ENCODE measurements at places on chromosomes 1 and 21.

DNA sequence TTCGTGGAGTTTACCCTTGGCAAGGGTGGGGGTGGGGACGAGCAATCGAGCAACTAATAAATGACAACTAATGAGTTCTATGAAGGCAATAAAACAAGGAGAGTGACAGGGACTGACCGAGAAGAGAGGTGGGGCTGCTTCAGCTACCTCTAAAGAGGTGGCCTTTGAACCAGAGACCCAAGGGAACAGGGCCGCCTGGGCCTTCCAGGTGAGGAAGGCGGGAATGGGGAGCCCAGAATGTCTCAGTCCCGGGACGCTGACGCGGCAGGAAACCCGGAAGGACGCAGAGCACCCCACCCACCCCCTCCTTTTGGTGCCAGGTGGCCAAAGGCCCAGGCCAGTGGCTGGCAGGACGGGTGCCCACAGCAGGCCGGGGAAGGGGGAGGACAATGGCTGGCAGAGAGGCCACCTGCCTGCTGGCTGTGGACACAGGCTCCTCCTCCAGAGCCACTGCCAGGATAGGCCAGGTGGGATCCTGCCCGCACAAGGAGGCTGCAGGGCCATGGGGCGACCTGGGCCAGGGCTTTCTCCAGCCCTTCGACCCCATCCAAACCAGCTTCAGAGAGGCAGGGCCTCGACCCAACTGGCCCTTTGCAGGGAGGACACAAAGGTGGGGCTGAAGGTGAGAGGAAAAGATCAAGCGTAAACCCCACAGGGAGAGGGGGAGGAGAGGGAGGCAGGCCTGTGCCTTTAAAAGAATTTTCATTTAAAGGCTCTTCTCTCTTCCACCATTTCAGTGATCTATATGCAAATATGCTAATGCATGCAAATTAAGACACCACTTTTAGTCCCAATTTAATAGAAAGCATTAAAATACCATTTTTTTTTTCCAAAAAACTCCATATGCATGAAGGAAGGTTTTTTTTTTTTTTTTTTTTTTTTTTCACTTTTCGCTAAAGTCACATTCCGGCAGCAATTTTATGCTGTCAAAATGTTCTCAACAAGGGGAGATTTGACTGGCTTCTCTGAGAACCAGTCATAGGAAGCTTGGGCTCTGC lies 58.1 kb downstream of the CASZ1 start:
- no peak for DNase-seq

GRCh38 chr1:78688697-78689096 lies 39.1 kb downstream of the IFI44 start:
- DNase-seq: no peak

DNA sequence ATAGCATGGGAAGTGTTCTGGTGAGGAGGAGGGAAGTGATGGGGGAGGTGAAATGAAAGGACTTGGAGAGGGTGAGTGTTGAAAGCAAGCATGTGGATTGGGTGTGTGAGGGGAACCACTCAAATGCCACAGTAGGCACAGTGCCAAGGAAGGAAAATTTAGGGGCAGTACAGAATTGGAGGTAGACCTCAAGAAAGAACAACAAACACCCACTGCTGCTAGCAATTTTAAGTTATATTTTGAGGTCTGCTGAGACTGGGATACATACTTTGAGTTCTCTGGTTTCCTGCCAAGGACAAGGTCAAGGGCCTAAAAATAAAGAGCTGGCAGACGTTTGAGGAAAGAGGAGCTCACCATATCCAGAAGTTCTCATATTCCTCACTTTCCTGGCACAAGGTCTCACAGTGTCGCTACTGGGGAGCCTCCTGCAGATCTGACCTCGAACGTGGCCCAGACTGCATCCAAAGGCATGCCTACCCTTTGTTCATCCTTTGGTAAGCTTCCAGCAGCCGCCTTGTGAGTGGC lies 104.0 kb downstream of the BRINP2 start:
- peak; percentile 73 for DNase-seq

DNA sequence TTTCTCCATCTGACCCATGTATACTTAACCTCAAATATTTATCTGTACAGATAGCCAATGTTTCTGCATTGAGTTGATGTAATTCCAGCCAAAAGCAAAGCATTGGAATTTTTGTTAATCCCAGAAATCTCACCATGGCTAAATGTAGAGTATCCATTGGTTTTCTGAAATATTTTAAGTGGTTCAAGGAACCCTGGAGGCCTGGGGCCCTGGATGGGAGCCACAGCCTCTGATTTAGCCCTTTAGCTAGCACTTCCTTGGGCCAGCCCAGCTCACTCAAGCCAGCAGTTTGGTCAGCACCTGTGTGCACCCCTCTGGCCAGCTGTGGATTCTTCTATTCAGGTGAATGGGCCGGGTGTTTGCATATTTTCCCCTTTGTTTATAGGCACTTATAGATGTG lies 18.8 kb upstream of the EPS8L3 start:
- peak; percentile 65 for DNase-seq

DNA sequence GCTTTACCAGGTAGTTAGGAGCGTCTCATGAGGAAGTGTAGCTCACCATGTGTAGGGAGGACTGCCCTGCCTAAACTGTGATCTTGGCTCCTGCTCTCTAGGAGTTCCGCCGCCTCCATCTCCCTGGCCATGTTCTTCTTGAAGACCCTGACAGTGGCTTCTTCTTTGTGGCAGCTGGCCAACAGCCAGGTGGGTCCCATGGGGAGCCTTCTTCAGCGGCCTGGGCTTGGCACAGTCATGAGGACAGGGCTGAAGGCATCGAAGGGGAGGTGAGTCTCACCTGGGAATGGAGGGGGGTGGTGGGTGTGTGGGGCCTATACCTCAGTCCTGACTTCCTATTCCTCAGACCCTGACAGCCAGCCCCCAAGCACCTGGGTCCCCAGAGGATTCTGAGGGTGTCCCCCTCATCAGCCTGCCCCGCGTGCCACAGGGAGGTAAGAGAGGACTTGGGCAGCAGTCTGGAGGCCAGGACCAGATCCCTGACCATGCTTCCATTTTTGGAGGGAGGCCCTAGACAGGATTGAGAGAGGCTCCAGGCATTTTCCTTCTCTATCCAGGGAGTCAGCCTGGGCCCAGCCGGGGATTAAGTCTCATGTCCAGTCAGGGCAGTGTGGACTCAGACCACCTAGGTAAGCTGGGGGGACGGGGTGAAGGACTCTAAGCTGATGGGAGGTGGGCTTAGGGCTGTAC lies 21.4 kb downstream of the HYI start:
- peak; percentile 16 for DNase-seq

GRCh38 chr1:214943054-214943453 lies 139.5 kb upstream of the KCNK2 start:
- DNase-seq: no peak

DNA sequence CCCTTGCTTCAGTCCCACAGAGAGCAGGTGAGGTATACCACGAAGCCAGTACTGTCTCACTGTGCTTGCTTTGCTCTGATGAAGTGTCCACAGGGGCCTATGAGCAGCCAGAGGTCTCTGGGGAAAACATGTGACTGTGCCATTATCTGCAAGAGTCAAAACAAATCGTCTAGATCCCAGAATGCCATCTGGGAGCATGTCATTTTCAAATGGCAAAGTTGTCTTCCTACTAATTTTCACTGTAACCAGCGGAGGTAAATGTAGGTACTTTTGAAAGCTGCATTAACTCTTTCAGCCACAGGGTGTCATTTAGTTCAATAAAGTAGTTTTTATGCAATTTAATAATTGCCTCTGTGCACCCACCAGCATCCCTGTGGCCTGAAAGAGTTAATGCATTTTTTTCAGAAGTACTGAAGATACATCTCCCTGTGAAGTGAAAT lies 173.6 kb upstream of the SGIP1 start:
- DNase-seq: no peak

- DNase-seq: no peak
Measured at GRCh38 chr1:104259481-104259880, 509.8 kb downstream of the AMY1C start.

DNA sequence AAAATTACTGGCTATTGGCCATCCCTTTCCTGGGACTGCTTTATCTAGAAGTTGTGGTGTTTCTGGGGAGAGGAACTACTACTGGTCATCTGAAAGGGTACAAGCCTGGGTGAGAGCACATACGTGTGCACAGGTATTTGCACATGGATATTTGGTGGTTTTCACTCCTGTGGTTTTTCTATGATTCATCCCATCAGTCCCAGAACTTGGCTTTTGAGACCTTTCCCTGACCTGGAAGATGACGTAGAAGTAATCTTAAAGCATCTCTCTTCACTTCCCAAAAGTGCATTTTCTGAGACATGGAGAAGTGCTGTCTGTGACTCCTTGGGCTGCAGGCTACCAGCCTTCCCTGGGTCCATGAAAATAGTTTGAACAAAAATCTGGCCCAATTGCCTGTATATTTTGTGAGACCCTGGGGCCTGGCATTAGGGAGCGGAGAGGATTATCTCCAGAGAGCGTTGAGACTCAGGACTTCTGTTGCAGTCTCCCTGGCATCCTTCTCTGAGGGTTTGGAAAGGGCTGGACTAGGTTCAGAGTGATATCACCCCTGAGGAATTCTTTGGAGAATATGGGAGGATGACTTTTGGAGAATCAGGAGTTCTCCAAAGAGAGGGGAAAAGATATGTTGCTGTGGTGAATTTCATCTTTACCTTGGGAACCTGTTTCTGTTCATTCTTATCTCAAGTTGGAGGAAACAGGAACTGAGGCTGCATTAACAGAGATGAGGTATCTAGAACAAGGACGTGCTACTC lies 130.8 kb downstream of the NOS1AP start:
- no peak for DNase-seq

- no peak for DNase-seq
Measured at GRCh38 chr21:25890001-25890400, 155.2 kb downstream of the GABPA start.

- no peak for DNase-seq
Measured at GRCh38 chr1:100249155-100249536, 488 bp downstream of the DBT start.

DNA sequence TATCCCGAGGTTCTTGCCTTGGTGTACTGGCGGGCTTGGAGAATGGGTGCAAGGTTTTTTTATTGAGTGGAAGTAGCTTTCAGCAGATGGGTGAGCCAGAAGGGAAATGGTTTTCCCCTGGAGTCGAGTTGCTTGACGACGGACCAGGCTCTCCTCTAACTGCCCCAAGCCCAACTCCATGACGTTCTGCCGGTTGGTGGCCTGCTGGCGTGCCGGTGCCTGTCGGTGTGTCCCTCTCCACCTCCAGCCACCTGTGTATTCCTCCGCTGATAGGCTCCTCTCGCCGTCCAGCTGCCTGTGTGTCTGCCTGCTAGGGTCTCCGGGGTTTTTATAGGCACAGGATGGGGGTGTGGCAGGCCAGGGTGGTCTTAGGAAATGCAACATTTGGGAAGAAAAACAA lies 34.3 kb upstream of the PTGFRN start:
- DNase-seq: no peak

DNA sequence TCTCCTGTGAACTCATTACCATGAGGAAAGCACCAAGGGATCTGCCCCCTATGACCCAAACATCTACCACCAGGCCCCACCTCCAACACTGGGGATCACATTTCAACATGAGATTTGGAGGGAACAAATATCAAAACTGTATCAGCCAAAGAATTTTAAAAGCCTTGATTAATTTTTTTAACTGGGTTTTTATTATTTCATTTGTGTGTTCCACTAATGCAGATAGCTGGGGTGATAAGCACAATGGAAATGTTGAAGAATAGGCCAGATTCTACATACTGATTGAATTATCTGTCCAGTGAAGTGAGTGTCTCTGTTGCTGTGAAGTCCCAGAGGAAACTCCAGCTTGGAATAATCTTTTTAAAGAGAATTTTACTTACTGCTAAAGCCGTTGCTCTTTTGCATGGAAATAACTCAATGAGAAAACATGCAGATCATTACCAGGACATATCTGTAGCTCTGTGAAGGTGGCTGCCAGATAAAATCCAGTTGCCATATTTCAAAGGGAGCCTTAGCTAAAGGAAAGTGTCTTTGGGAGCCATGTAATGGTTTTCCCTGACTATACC lies 44.4 kb upstream of the DHCR24 start:
- DNase-seq: no peak

- no peak for DNase-seq
Measured at GRCh38 chr1:229127301-229127700, 143.6 kb upstream of the RAB4A start.

DNA sequence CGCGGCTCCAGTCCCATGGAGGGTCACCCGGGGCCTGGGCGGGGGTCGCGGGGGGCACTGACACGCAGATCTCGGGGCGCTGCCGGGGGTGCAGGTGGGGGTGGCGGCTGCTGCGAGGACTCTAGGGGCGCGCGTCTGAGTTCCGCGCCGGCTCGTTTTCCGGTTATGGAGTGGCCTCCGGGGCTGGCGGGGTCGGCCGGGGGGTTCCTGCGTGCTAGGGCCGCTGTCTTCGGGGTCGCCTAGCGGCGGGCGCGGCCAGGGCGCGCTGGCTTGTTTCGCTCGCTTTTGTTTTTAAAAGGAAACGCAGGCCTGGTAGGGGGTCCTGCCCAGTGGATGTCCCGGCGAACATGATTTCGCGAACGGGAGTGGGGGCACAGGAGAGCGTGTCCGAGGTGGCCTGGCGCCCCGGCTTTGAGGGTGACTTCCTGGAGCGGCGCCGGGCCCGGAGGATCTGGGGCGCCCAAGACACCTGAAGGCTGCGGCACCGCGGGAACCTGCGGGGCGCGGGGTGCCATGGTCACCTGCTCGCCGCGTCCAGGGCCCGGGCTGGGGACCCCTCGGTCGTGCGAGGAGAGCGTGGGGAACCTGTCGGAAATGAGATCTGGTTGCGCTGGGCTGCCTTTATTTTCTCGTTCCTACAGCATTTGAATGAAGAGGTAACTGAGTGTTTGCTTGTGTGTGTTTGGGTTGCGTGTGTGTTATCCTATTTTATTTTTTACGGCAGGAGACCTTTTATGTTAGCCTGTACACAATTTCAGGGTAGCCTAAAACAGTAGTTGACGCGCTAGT lies 618 bp downstream of the ETS2 start:
- peak; percentile 69 for DNase-seq

GRCh38 chr1:71577451-71578131 lies 496.8 kb upstream of the ZRANB2 start:
- no peak for DNase-seq

- no peak for DNase-seq
Measured at GRCh38 chr1:37478451-37478881, 4.1 kb downstream of the ZC3H12A start.

- DNase-seq: no peak
Measured at GRCh38 chr1:244067893-244068292, 16.8 kb downstream of the ZBTB18 start.

DNA sequence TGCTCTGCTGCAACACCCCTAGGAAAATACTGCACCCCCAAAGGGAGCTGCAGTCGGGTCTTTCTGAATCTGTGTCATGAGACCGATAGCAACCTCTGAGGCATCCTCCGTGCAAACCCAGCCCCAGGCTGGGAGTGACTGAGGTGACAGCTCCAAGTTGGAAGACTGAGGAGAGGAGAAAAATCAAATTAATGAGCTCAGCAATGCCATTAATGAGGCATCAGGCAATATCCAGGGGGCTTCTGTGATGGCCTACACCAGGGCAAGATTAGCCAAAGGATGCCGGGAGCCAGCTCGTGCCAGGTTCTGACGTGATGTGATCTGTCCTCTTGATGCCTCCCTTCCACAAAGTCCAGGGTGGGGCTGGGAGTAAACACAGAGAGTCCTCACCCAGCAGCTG lies 30.8 kb upstream of the PSMB2 start:
- DNase-seq: no peak

DNA sequence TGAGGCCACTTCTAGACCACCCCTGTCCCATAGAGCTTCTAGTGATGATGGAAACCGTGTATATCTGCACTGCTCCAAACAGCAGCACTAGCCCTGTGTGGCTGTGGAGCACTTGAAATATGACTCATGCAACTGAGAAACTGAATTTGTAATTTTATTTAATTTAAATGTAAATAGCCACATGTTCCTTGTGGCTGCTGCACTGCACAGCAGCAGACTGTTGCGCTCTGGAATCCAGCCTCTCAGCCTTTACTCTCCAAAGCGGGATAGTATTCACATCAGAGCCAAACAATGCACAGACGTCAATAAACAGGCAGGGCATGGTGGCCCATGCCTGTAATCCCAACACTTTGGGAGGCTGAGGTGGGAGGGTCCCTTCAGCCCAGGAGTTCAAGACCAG lies 12.0 kb downstream of the CAPN2 start:
- no peak for DNase-seq
